NCI-H2029 (cell line): ENCODE measurements at places on chromosomes 5 and 9.

GRCh38 chr5:4855880-4856279, 284.2 kb upstream of the ADAMTS16 start:
- DNase-seq = no peak

- no peak for DNase-seq
Measured at GRCh38 chr5:134136221-134136631, 21.7 kb downstream of the TCF7 start.

- no peak for DNase-seq
Measured at GRCh38 chr5:115471345-115472063, 73.1 kb downstream of the FEM1C start.

GRCh38 chr5:43643327-43643726, 40.3 kb downstream of the NNT start:
- no peak for DNase-seq

DNA sequence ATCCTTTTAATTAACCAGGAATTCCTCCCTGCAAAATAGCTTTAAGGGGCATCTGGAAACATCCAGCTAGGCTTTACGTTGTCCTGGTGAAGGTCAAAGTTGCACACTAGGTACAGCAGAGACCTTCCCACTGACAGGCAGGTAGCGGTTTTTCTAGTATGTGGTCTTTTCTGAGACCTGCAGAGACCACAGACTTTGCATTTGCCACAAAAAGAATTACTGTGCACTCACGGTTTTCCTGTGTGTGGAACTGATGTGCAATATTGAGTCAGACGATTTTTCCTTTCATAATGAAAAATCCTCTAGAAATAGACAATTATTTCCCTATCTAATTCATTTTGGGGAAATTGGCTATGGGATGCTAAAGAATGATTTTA, 417.0 kb upstream of the ADAMTSL1 start:
- DNase-seq = no peak

DNA sequence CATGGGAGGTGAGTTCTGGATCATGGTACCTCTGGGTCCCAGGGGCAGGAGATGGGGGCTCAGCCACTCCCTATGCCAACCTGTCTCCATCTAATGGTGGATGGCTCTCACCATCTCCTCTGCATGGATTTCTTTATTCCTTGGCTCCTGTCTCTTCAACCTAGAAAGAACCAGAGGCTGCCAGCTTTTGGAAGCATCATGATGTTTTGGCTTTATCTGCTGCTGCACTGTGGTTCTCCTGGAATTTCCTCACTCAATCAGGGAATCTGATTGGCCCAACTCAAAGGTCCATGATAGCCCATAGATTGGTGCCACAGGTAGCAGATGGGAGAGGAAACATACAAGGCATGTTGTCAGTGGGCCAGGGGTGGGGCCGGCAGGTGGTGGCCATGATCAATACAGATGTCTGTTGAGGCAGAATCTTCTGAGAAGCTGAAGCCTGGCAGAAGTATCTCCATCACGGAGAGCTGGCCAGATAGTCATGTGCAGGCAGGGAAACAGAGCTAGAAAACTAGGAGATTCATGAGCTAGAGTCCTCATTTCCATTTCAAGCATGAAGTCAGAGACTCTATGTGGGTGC, 158.2 kb downstream of the MACROH2A1 start:
- DNase-seq = no peak

DNA sequence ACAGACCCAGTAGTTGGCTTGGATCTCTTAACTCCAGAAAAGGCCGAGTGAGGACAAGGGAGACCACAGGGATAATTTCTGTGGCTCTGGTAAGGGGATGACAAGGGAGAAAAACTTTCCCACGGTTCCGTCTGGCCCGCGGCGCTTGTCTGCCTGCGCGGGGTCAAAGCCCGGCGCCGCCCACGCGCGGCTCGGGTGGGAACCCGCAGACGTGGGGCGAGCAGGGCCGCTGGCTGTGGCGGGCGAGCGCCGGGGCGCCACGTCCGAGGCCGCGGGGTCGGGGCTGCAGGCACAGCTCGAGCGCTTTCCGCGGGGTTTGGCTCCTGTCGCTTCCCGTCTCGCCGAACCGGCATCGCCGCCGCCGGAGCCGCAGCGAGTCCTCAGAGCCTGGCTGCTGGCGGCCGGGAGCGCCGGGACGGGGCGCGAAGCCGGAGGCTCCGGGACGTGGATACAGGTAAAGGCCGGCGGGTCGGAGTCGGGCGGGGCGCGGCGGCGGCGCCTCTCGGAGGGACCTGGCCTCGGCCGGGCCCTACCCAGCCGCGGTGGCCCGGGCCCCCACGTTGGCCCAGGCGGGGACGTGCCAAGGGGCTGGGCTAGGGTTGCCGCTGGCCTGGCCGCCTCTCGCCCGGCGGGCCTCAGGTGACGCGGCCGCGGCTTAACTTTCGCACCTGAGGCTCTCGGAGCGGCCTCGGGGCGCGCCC, at the start of gene RNF180:
Gene RNF180 (plus strand): TSS at position 344 of the 701 bp plus-strand sequence. CDS start 34,965 bp downstream, outside the sequence.
- DNase-seq = no peak

DNA sequence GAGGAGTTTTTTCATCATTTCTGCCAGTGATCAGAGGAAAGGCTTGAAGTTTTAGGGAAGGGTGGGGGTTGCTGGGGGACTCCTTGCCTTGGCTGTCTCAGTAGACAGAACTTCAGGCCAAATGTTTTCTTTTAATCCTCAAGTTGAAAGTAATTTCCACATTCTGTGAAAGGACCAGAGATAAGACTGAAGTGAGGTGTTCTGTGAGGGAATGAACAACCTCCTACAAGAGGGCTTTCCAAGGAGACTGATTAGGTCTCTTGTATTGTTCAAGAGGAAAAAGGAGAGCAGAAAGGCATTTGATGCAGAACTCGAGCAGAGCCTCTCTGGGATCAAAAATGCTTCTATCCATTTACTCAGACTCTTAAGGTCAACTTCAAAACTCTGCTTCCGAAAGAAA, 282.1 kb upstream of the ATP10B start:
- no peak for DNase-seq

- no peak for DNase-seq
Measured at GRCh38 chr9:107853461-107853860, 363.9 kb upstream of the KLF4 start.

GRCh38 chr5:53392073-53392472, 88.4 kb upstream of the FST start:
- DNase-seq = no peak

- DNase-seq = no peak
Measured at GRCh38 chr5:73115399-73116051, 4.8 kb upstream of the TMEM171 start.

- peak; percentile 73 for DNase-seq
Measured at GRCh38 chr5:18745988-18746615, 1111.8 kb downstream of the TAF11L14 start.

DNA sequence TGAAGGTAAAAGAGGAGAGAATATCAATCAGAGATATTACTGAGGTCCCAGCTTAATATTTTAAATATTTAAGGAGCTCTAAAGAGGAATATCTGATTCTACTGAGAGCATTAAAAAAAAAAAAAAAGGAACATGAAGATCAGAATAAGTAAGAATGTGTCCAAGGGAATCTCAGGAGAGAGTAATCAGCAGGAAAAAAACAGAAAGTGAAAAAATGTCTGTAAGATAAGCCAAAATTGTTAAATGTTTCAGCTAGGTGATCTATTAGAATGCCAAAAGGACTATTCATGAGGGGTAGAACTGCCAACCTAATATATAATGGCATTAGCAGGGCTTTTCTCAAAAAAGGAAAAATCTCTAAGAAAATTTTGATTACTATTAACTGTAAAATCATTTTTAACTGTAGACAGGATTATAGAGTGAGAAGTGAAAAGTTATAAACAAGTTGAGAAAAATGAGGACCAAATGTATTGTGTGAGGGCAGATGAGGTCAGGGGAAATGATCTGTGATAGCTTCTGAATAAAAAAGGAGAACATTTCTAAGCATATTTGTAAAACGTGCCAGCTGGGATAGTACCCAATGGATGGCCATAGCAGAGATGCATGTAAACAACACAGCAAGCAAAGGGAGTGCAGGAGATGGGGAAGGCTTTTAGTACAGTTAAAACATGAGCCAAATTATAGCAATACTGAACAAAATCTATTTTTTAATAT, 9.4 kb upstream of the RHOBTB3 start:
- no peak for DNase-seq

GRCh38 chr9:123656565-123656964, 273.4 kb downstream of the DENND1A start:
- no peak for DNase-seq

- DNase-seq = no peak
Measured at GRCh38 chr5:130885691-130886090, 279.4 kb downstream of the HINT1 start.

DNA sequence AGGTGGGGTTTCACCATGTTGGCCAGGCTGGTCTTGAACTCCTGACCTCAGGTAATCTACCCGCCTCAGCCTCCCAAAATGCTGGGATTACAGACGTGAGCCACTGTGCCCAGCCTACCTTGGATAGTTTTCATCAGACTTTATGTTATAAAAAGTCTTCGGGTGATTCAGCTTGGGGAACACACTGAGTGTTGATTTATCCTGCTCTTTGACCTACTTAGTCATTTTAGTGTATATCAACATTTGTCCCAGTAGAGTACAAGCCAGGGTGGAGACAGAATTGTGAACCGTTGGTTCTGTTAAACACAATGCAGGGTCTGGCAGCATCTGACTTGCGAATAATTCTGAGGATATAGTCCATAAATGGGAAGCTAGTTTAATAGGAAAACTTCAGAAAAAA, 39.7 kb downstream of the NFX1 start:
- DNase-seq = no peak

DNA sequence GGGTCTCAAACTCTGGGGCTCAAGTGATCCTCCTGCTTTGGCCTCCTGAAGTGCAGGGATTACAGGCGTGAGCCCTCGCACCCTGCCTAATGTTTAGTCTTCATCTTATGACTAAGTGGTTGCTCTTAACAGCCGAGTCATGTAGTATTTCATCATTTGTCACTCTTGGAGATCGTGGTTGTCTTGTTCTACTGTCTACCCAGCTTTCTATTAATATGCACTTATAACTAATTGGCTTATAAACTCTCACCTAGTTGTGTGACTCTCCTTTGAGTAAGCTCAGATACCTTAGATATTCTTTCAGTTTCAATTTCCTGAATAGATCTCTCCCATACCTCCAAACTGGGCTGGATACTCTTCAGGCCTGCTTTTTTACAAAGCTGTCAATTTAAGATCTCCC, 19.9 kb downstream of the SLC44A1 start:
- DNase-seq = no peak

DNA sequence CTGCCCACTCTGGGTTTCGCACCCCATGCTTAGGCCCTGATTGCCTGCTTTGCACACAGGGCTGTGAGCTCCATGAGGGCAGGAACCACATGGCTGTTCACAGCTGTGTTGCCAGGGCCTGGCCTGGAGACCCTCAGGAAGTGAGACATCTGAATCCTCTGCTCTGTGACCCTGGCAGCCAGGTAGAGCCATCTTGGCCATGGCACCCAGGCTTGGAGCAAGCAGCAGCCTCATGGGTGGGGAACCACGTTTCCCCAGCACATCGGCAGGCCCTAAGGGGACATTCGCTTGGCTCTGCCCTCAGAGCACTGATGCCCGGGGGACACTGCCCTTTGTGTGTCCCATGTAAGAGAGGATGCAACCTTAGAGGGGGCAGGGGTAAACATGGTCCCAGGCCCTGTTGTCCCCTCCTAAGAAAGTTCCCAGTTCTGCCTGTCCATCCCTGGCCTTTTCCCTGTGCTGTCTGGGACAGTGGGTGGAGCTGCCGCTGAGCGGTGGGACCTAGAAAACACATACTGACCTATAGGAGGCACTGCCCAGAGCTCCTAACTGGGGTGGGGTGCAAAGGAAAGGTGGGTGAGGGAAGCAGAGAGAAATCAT, 144.1 kb upstream of the IER5L start:
- DNase-seq = no peak

DNA sequence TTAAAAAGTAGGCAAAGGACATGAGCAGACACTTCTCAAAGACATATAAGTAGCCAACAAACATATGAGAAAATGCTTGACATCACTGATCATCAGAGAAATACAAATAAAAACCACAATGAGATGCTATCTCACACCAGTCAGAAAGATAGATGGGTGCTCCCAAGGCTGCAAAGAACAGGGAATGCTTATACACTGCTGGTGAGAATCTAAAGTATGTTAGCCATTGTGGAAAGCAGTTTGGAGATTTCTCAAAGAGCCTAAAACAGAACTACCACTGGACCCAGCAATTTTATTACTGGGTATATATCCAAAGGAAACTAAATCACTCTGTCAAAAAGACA, 154.2 kb downstream of the NDUFS4 start:
- DNase-seq = no peak

DNA sequence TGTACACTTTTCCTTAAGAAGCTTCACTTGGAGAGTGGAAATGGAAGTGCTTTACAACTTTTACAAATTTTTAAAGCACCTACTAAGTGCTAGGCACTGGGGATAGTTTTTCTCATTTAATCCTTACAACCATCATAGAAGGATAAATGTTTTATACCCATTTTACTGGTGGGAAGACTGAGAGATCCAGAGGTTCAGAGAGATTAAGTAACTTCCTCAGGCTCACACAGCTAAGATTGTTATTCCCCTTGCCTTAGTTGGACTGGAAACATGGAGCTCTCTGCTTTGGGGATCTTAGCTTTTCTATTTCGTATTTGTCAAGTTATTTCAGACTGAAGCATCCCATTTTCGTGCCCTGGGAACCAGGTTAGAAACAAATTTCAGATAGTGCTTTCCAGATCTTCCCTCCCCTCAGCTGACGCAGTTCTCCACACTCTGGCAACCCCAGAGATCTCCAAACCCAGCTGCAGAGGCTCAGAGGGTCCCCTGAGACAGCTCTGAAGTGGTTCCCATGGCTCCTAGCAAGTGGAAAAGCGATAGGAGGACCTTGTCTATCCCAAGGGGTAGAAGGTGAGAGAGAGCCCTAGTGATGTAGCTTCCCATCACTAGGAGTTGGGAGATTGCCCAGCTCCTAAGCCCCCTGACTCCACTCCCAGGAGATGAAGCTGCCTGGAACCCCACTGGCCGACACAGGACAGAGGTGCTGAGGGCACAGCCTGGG, 16.2 kb upstream of the GABBR2 start:
- DNase-seq = no peak

DNA sequence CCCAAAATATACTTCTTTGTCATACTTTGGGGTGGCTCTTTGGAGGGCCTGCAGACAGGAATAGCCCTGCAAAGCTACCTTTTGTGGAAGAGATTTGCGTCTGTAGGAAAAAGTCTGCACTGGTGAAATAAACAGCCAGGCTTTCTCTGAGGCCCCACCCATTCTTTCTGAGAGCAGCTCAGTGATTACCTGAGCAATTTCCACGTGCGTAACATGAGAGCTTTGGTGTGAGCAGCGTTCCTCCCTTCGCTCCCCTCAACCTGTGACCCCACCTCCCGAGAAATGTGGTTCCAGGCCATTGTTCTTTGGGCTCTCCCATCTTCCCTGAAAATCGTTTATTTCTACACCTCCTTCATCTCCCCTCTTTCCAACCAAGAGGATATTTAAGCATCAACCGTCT, 23.8 kb upstream of the FBP1 start:
- DNase-seq = no peak

- DNase-seq = peak; percentile 59
Measured at GRCh38 chr9:107154291-107154690, 128.8 kb upstream of the RAD23B start.
